Vagina (tissue), 2 donors: ENCODE measurements at places on chromosomes 2 and 18.

DNA sequence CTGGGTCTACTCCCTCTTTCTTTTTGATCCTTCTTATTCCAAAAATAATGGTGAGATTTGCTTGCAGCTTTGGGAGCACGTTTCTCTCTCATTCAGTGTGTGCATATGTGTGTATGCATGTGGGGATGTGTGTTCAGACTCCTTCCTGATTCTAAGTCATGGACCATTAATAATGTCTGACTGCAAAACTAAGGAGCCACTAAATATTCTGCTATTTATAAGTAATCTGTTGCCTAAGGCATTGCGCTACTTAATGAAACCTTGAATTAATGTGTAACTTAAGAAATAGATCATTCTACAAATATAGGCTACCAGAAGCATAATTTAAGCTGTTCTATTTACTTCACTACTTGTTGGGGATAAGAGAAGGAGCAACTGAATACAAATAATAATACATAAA, 182.1 kb downstream of the TFCP2L1 start:
- no peak overlapping the region for H3K27ac ChIP-seq
- H3K27me3 ChIP-seq, result no peaks in the 10 kb centered on the region
- no peak overlapping the region for H3K4me3 ChIP-seq
- H3K36me3 ChIP-seq, result no peaks in the 10 kb centered on the region
- H3K4me1 ChIP-seq, result no peaks in the 10 kb centered on the region
- no peak for DNase-seq

DNA sequence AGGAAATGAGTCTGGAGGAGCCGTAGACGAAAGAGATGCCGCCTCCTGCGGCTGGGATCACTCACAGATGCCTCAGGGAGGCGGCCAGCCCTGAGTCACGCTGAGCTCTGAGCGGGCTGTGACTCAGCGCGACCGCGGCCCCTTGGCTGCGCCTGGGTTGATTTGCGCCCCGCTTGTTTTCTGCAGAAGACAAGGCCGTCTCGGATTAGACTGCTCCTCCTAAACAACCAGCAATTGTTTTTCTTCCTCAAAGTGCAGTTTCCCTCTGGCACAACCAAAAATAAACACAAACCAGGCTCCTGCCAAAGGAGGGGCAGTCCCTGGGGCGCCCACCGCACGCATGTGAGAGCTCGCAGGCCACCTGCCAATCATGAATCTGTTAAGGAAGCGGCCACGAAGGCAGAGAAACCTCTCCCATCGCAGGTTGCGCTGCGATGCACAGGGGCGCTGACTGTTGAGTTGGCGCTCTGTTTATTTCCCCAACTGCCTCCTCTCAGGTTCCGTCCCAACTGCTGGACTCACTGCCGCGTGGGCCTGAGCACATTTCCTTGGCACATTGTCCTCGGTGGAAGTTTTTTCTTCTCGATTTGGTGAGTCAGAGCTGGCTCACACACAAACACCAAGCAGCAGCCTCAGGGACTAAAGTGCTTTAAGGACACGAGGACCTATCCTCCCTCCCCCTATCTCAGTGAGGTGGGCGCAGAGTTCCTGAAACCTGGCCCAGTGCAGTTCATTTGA, 85.2 kb upstream of the NDUFV2 start:
- H3K27me3 ChIP-seq, result no peaks in the 10 kb centered on the region
- H3K4me3 ChIP-seq, result peak overlapping the region; percentile 33
- peaks cover 21% of the 10 kb centered on the region for H3K4me1 ChIP-seq
- DNase-seq, result no peak

GRCh38 chr2:108320326-108320922, 31.7 kb downstream of the SULT1C2 start:
- H3K36me3 ChIP-seq, result no peaks in the 10 kb centered on the region
- peaks cover 18% of the 10 kb centered on the region for H3K4me1 ChIP-seq
- no peak overlapping the region for H3K27ac ChIP-seq

- no peaks in the 10 kb centered on the region for H3K27me3 ChIP-seq
- no peaks in the 10 kb centered on the region for H3K36me3 ChIP-seq
- H3K27ac ChIP-seq, result no peak overlapping the region
- H3K4me1 ChIP-seq, result no peaks in the 10 kb centered on the region
- DNase-seq, result no peak
Observed at GRCh38 chr18:68263481-68263880, 451.4 kb downstream of the TMX3 start.

- no peak overlapping the region for H3K4me3 ChIP-seq
- no peaks in the 10 kb centered on the region for H3K4me1 ChIP-seq
- no peaks in the 10 kb centered on the region for H3K36me3 ChIP-seq
- no peak overlapping the region for H3K27ac ChIP-seq
- no peaks in the 10 kb centered on the region for H3K27me3 ChIP-seq
Observed at GRCh38 chr2:172496160-172496608, 59.7 kb upstream of the PDK1 start.

DNA sequence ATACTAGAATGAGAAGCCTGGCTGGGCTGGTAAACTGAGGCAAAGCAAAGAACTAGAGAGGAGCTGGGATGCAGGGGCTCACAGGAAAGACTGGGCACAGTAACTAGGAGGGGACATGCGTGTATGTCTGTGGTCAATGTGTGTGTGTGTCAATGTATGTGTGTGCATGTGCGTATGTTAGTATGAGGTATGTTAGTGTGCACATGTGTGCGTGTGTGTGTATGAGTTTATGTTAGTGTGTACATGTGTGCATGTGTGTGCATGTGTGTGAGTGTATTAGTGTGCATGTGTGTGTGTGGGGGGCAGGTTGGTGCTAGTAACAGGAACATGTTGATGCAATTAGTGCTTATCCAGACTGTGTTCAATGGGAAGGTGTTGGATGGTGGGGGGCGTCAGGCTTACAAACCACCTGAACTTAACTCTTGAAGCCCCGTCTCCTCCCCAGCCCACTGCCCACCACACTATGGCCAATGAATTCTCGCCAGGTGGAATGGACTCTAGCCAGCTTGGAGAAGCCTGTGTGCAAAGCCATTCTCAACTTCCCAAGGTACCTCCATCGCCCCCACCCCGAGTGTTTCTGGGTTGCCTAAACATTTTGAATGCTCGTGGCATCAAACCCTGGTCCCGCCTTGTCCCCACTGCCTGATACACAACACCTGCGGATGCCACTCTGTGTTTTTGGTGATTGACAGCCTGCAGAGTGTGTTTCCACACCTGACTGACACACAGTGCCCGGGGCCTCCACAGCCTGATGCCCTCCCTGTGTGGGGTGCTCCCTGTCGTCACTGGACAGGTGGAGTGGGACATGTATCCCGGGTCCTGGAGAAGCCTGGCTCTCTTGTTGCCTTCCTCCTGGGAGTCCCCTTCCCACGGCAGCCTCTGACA, 90.1 kb upstream of the ASB18 start:
- H3K4me3 ChIP-seq, result no peak overlapping the region
- peak; percentile 89 for DNase-seq
- H3K36me3 ChIP-seq, result no peaks in the 10 kb centered on the region
- H3K27me3 ChIP-seq, result no peaks in the 10 kb centered on the region

GRCh38 chr2:217568289-217568971, 434.4 kb downstream of the TNS1 start:
- H3K27ac ChIP-seq, result no peak overlapping the region
- H3K4me3 ChIP-seq, result no peak overlapping the region
- H3K27me3 ChIP-seq, result no peaks in the 10 kb centered on the region
- H3K4me1 ChIP-seq, result no peaks in the 10 kb centered on the region

DNA sequence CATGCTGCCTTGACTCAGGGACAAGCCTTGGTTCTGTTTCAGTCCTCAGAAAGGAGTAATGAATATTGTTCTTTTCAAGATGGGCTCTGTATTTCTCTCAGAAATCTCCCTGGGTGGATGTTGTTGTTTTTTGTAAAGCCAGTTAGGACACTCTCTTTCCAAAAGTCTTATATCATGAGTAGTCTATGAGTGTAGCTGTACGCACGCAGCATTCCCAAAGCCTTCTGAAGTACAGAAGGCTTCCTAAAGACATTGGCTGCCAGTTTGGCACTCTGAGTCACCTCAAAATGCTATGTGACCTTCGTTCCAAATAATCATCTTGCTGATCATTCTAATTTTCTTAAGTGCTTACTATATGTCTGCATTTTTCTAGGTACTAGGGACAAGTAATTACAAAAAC, 16.7 kb upstream of the GTF2A1L start:
- H3K27me3 ChIP-seq, result no peaks in the 10 kb centered on the region
- no peak overlapping the region for H3K27ac ChIP-seq
- no peak for DNase-seq
- no peaks in the 10 kb centered on the region for H3K36me3 ChIP-seq
- no peaks in the 10 kb centered on the region for H3K4me1 ChIP-seq

GRCh38 chr2:79929624-79930023, 374.9 kb downstream of the LRRTM1 start:
- no peak overlapping the region for H3K4me3 ChIP-seq
- H3K36me3 ChIP-seq, result no peaks in the 10 kb centered on the region
- no peaks in the 10 kb centered on the region for H3K27me3 ChIP-seq
- no peak for DNase-seq

DNA sequence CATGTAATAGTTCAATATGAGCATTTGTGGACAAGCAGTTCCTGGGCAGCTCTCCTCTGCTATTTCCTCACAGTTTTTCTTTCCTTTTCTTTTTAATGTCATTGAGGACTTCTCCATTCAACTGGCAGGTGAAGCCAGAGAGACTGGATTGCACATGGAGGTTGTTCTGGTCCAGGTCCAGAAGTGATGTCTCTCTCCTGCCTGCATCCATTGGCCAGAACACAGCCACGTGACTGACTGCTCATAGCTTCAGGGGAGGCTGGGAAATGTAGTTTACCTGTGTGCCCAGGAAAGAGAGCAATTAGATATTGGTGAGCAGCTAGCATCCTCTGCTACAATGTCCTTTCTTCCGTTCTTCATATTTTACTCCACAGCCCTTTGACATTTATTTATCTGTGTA, 20.2 kb upstream of the ADAM23 start:
- H3K27me3 ChIP-seq, result no peaks in the 10 kb centered on the region
- no peaks in the 10 kb centered on the region for H3K36me3 ChIP-seq
- H3K4me1 ChIP-seq, result no peaks in the 10 kb centered on the region
- H3K27ac ChIP-seq, result no peak overlapping the region
- H3K4me3 ChIP-seq, result no peak overlapping the region
- no peak for DNase-seq
